Right forelimb (tissue), 1 donor: ENCODE measurements at places on chromosomes 1 and 21.

DNA sequence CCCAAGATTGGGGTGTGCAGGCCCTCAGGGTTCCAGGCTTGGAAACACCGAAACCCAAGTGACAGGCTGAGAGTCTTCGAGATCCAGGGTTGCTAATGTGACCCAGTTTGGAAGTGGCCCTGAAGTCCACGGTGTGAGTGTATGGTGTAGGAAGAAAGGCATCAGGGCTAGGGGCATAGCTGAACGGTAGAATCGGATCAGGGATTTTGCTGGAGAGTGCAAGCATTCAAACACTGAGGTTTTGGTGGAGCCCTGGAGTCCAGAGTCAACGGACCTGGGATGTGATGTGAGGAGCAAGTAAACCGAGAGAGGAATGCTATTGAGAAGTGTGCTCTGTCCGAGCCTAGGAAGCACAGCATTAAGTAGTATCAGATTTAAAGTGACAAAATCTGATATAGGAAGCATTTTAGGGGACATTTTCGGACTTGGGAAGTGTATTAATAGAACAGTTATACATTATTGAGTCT is 958 bp downstream of the NFYC start:
- DNase-seq, result no peak

DNA sequence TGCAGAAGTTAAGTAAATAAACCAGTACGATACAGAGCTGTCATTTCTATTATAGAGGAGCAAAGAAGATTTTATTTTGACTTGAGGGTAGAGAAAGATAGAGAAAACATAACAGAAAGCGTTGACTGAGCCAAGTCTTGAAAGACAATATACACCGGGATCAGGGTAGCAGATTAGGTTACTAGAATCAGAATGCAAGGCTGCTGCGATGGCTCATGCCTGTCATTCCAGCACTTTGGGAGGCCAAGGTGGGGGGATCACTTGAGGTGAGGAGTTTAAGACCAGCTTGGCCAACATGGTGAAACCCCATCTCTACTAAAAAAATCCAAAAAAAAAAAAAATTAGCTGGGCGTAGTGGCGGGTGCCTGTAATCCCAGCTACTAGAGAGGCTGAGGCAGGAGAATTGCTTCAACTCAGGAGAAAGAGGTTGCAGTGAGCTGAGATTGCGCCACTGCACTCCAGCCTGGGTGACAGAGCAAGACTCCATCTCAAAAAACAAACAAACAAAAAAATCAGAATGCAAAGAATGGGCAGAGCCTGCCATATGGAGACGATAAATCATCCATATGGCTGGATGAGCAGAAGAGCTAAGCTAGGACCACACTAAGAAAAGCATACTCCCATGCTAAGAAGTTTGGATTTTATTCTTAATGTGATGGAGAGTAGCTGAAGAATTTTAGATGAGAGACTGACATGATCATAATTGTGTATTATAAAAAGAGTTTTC is 9.9 kb upstream of the ABCD3 start:
- DNase-seq, result no peak

DNA sequence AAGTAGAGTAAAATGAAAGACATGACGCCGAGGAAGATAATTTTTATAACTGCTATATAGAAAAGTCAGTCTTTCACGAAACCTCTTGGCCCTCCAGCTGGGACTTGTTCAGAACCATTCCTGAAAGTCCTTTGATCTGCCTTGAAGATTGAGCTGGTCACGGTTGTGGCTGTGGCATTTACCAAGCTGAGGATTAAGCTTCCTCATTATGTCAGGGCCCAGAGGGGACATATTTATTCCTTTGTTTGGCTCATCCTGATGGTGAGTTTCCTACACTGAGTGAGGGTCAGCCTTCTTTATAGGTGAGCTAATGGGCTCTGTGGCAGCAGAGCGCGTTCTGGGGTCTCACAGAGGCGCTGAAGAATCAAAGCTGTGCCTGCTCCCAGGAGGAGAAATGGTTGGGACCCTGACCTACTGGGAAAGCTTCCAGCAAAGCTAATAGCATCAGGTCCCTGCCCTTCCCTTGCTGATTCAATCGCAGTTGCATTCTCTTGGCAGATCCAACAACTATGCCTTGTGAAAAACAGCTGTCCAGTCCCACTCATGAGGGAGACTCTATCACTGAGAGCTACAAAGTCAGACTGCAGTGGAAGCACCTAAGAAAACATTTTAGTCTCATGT is 43.2 kb upstream of the PBX1 start:
- DNase-seq, result no peak

- DNase-seq, result no peak
Measured at GRCh38 chr1:154411525-154411924, 6.4 kb downstream of the IL6R start.

GRCh38 chr21:24336491-24336890 is 1270.8 kb downstream of the MRPL39 start:
- no peak for DNase-seq

DNA sequence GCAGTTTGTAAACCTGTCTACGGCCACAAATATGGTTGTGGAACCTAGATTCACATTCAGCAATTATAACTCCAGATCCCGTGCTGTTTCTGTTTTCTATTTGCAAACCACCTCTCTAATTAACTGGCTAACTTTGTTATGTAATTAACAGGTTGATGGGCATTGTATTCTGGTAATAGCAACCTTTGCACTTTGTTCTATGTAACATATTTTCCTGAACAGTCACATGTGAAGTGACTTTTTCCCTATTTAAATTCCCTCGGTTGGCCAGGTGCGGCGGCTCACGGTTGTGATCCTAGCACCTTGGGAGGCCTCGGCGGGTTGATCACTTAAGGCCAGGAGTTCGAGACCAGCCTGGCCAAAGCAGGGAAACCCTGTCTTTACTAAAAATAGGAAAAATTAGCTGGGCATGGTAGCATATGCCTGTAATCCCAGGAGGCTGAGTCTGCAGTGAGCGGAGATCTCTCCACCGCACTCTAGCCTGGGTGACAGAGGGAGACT is 1.4 kb downstream of the ACADM start:
- DNase-seq, result no peak

GRCh38 chr1:59521456-59521855 is 224.6 kb downstream of the FGGY start:
- DNase-seq, result no peak

- no peak for DNase-seq
Measured at GRCh38 chr1:54329312-54330003, 76.7 kb downstream of the SSBP3 start.
